ENCODE measurements at places on chromosomes 6 and 20. TPM values are rescaled to one million over a fixed set of nuclear protein-coding genes. Genes with fewer than 3 reads are reported as not detected.

GRCh38 chr6:151747896-151748295, 59.6 kb upstream of the ESR1 start:
- no peak overlapping the region for H3K4me3 ChIP-seq
- no peaks in the 10 kb centered on the region for H3K36me3 ChIP-seq
- H3K27ac ChIP-seq, result no peak overlapping the region
- H3K4me1 ChIP-seq, result no peaks in the 10 kb centered on the region
- DNase-seq, result no peak
- no peaks in the 10 kb centered on the region for H3K27me3 ChIP-seq

CNR1 gene
- 12.5 TPM for total RNA-seq

DNA sequence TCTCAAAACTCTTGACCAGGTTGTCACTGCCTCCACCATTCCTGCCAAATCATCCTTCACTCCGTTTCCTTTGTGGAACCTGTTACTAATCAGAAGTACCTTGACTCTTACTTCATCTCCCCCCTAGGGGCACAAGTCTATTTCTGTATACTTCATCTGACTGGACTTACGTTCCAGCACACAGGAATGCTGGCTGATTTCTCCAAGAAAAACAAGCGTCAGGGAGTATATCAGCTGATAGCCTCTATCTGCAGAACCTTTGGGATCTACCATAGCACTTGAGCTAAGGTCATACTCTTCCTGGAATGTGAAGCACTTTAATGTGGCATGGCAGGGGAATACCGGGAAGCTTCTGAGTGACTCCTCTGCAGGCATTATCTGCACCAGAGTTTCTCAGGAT, 178.1 kb upstream of the MOCS1 start:
- H3K27me3 ChIP-seq, result no peaks in the 10 kb centered on the region
- H3K36me3 ChIP-seq, result no peaks in the 10 kb centered on the region
- no peak overlapping the region for H3K27ac ChIP-seq

GRCh38 chr6:52724406-52725121, 38.7 kb downstream of the GSTA2 start:
- peak; percentile 81 for DNase-seq
- peaks cover 21% of the 10 kb centered on the region for H3K4me1 ChIP-seq
- H3K36me3 ChIP-seq, result no peaks in the 10 kb centered on the region
- H3K27me3 ChIP-seq, result no peaks in the 10 kb centered on the region
- peak overlapping the region; percentile 75 for H3K27ac ChIP-seq
- no peak overlapping the region for H3K4me3 ChIP-seq

GRCh38 chr20:36086767-36087166, 67.8 kb upstream of the EPB41L1 start:
- peaks cover 10% of the 10 kb centered on the region for H3K27me3 ChIP-seq
- no peak overlapping the region for H3K4me3 ChIP-seq
- H3K36me3 ChIP-seq, result no peaks in the 10 kb centered on the region
- H3K27ac ChIP-seq, result peak overlapping the region; percentile 32
- peaks cover 19% of the 10 kb centered on the region for H3K4me1 ChIP-seq
- DNase-seq, result no peak

COL9A1 gene
- total RNA-seq, result 1.5 TPM

CLDN20 gene
- not detected for total RNA-seq

TMC2 gene
- total RNA-seq, result not detected

GRCh38 chr6:35432291-35432690, 19.8 kb upstream of the FANCE start:
- H3K4me3 ChIP-seq, result no peak overlapping the region
- H3K27ac ChIP-seq, result peak overlapping the region; percentile 63
- no peaks in the 10 kb centered on the region for H3K36me3 ChIP-seq
- DNase-seq, result peak; percentile 73

DNA sequence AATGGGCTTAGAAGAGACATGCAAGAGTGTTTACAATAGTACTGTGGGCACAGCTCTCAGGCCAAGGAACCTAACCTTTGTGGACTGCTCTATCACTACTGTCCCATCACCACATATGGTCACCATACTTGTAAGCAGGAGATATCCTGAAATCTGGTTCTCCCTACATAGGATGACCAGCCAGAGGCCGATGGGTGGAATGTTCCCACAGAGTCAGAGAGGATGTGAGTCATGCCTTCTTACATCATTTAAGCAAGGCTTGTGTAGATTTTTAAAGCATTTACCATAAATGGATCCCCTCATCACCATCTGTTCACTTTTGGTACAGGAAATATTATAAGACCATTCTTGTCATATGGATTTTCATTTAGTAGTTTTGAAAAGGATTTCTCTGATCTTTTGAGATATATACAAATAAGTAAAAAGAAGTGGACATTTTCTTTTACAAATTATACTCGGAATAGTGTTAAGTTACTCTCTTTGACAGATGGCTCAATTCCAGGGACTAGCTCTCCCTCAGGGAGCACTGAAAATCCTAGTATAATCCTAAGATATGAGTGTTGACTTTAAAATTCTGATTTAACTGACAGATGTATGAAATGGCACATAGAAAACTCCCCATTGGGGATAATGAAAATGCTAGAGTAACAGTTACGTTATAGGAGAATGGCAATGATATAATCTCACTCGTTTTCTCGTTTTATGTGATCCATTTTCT, 6.6 kb downstream of the HTR1B start:
- no peaks in the 10 kb centered on the region for H3K4me1 ChIP-seq
- no peak overlapping the region for H3K27ac ChIP-seq
- DNase-seq, result no peak
- no peak overlapping the region for H3K4me3 ChIP-seq
- peaks cover 12% of the 10 kb centered on the region for H3K27me3 ChIP-seq
- H3K36me3 ChIP-seq, result no peaks in the 10 kb centered on the region

- H3K27me3 ChIP-seq, result no peaks in the 10 kb centered on the region
- no peak overlapping the region for H3K27ac ChIP-seq
- H3K4me1 ChIP-seq, result peaks cover 19% of the 10 kb centered on the region
- no peaks in the 10 kb centered on the region for H3K36me3 ChIP-seq
These were observed 58.0 kb downstream of the ZNF292 start for GRCh38 chr6:87213364-87213763.

- no peak overlapping the region for H3K27ac ChIP-seq
- H3K36me3 ChIP-seq, result no peaks in the 10 kb centered on the region
- no peaks in the 10 kb centered on the region for H3K27me3 ChIP-seq
- DNase-seq, result no peak
- no peak overlapping the region for H3K4me3 ChIP-seq
These were observed 2.3 kb downstream of the MYLK2 start for GRCh38 chr20:31821427-31821826.
